ENCODE measurements at places on chromosomes 11 and 22. TPM values are rescaled to one million over a fixed set of nuclear protein-coding genes. Genes with fewer than 3 reads are reported as not detected.

The CBLIF gene
- not detected for total RNA-seq

The RNF26 gene
- 27.8 TPM for total RNA-seq

The PSMC3 gene
- total RNA-seq: 243 TPM

The KBTBD4 gene
- 19.4 TPM for total RNA-seq

All from A549 treated with dexamethasone at 1 μM for 4 hours (cell line).